ENCODE measurements at places on chromosomes 11 and 22.
A peak's percentile ranks its signal among the peaks of the same experiment; 100 is the strongest.

DNA sequence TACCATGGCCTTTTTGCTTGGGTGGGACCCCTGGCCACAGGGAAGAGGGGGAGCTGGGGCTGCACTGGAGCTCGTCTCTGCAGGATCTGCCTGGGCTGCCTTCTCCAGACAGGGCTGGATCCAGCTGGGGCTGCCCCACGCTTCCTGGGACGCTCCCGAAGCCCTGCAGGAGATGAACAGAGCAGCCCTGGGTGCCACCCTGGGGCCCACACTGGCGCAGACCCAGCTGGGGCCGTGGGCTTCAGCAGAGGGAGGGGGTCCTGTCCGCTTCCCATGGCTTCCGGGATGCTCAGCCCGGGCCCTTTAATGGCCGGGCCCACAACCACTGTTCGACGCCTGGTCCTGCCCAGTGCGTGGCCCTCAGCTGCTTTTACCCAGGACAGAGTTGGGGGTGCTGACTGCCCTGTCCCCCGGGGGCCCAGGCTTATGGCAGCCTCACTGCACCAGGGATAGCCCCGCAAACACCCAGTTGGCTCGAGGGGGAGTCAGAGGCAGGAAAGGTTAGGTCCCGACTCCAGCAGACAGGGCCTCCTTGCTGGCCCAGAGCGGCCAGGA is 12.0 kb downstream of the TSPO start:
- DNase-seq: no peak

GRCh38 chr11:134731213-134731961 is 319.3 kb upstream of the B3GAT1 start:
- no peak for DNase-seq

GRCh38 chr11:30447058-30447640 is 124.2 kb downstream of the ARL14EP start:
- DNase-seq: no peak

- DNase-seq: no peak
These were observed 3.1 kb downstream of the APOBEC3G start for GRCh38 chr22:39080052-39080762.

DNA sequence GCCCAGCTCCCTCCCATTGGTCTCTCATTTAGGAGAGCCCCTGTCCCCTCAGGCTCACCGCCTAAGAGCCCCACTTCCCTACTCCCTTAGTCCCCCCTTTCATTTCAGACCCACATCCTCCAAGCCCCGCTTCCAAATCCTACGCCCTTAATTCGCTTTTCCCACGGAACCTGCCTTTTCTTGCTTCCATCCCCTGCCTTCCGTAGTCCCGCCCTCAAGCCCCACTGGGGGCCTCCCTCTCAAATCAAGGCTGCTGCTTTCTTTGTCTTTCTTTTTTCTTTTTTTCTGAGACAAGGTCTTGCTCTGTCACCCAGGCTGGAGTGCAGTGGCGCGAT is 396 bp downstream of the CCDC157 start:
- no peak for DNase-seq

DNA sequence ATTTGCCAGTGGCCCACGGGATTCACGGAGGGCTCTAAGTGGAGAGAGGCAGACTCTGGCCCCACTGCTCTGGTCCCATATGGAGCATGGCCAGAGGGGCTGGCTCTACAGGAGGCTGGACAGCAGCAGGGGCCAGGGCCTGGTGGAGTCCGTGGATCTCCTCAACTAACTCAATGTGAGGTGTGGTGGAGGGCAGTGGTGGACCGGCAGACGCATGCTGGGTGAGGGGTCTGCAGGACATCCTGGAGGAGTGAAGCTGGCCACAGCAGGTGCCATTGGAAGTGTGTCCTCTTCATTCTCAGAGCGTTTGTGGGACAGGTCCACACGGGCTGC is 15.6 kb downstream of the IGF2 start:
- DNase-seq: no peak

DNA sequence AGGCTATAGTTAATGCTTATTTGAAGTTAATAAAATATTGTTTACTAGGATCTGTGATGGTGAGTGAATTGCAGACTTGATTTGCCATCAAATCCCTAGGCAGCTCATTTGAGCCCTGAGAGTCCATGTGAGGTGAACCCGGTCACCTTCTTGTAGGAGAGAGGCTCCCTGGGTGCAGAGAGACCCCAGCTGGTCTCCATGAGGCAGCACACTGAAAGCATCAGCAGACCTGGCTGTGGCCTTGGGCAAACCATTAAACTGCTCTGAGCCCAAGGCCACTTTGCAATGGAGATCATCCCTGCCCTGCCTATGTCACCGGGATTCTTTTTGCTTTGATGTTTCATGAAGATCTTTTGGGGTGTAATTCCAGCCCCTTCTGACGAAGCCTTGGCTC is 125.2 kb downstream of the MICAL2 start:
- DNase-seq: peak; percentile 60

DNA sequence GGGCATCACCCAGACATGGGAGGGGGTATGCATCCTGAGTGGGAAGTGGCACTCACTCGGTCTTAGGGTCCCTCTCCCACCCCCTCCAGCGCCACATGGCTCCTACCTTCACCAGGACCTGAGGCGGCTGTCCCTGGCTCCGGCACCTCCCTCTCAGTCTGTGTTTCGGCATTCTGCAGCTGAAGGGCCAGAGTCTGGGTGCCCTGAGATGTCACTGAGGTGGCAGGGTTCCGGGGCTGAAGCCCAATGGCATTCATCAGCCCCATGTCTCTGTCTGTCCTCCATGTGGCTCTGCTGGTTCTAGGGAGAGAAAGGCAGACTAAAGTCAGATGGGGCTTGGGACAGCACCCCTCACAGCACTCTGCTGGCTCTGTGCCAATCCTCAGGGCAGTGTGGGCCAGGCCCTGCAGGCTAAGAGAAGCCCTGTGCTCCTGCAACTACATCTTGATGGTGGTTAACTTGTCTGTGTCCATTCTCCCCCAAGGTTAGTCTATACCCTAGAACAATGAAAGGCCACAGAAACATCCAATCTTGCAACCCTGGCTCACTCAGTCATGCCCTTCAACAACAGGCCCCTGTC is 16.9 kb upstream of the CHRM4 start:
- no peak for DNase-seq

- DNase-seq: no peak
These were observed 24.6 kb upstream of the TESMIN start for GRCh38 chr11:68775951-68776388.

- peak; percentile 44 for DNase-seq
These were observed 32.4 kb upstream of the PRR5 start for GRCh38 chr22:44669561-44669976.

GRCh38 chr11:102488208-102488607 is 35.6 kb upstream of the TMEM123 start:
- DNase-seq: no peak

GRCh38 chr11:60854140-60854846 is 1.5 kb downstream of the PTGDR2 start:
- peak; percentile 66 for DNase-seq

- DNase-seq: peak; percentile 33
These were observed 4.5 kb downstream of the NEAT1 start for GRCh38 chr11:65426839-65427690.

GRCh38 chr22:40076702-40077645 is 82.2 kb downstream of the FAM83F start:
- peak; percentile 8 for DNase-seq

- DNase-seq: no peak
These were observed 19.4 kb downstream of the TRMU start for GRCh38 chr22:46354993-46355305.

- DNase-seq: no peak
These were observed 9.3 kb downstream of the OOSP4A start for GRCh38 chr11:59973097-59973496.

DNA sequence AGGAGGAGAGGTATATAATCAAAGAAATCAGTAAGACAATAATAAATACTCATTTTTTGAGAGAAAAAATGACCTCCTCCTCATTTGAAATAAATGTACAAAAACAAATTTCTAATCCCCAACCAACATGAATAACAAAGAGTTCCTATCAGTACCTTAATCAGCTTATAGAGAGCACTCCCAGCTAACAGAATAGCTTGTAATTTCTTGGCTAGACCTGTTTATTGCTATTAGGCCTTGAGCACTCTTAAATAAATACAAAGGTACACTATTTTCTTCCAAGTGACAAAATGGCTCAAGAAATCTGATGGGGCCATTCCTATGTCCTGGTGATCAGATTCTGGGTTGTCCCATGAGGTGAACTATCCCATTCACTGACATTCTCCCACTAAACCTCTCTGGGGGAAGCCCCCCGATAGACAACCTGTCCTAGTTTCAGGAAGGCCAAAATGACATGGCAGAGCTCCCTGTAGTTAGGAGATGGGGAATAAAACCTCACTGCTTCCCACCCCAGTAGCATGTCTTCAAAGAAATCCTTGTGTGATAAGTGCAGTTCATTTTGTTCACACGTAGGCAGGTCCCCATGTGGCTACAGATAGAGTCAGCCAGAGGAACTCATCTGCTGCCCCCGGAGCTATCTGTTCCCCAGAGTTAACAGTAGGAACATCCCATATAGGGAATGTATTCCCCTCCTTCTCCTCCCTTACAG is 385.7 kb downstream of the SOX6 start:
- no peak for DNase-seq

DNA sequence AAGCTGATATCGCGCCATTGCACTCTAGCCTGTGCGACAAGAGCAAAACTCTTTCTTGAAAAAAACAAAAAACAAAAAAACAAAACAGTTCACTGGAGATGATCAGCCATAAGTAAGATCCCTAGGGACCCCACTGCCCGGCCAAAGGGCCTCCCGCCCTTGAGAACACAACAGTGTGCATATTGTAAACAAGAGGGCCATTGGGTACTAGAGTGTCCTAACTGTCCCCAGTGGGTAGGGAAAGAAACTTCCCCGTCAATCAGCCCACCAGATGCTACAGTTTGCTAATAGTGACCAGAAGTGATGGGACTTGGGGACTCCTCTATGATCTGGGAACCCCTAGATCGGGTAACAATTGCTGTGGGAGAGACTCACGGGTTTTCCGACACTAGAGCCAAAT is 3.7 kb upstream of the ACY3 start:
- no peak for DNase-seq

DNA sequence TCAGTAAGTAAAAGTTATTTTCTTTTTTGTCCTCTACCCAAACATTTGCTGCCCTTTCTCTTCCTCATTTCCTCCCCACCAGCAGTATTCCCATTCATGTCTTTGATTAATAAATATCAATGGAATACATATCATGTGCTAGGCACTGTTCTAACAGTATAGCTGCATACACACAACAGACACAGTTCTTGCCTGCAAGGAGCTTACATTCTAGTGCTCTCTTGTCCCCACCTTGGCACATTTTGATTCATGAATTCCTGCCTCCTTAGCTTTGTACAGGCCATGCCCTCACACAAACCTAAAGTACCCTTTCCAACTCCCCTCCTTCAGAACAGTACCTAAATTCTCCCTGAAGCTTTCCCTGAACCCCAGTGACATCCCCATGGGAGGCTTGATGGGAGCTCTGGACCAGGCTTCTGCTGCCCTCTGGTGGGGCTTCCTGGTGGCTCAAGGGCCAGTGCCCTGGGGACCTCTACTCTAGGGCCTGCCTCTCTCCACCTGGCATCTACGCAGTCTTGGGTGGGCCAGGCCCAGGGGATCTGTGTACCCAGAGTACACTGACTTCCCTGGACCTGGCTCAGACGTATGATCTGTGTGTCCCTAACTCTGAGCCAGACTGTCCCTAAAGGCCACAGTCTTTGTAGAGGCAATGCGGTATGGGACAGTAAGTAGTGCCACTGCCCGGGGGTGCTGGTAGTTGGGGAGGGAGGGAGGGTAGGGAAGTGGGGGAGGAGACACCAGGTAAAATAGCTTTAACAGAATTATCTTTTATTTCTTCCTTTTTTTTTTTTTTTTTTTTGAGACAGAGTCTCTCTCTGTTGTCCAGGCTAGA is 14.1 kb downstream of the RPS13 start:
- DNase-seq: peak; percentile 66

DNA sequence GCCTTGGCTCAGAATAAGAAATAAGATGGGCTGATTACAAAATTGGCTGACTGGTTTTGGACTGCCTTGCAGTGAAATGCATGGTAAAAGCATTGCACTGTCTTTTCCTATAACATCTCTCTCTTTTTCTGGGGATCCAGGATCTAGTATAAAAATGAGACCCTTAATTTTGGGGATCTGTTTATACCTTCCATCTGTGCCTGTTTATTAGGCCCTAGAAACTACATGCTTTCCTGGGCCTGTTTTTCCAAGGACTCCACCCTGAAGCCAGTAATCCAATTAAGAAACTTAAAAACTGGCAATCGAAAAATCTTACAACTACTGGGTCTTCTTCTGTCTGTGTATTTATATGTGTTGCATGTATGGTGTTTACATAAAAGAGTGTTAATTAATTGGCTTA is 14.5 kb downstream of the HORMAD2 start:
- DNase-seq: no peak

DNA sequence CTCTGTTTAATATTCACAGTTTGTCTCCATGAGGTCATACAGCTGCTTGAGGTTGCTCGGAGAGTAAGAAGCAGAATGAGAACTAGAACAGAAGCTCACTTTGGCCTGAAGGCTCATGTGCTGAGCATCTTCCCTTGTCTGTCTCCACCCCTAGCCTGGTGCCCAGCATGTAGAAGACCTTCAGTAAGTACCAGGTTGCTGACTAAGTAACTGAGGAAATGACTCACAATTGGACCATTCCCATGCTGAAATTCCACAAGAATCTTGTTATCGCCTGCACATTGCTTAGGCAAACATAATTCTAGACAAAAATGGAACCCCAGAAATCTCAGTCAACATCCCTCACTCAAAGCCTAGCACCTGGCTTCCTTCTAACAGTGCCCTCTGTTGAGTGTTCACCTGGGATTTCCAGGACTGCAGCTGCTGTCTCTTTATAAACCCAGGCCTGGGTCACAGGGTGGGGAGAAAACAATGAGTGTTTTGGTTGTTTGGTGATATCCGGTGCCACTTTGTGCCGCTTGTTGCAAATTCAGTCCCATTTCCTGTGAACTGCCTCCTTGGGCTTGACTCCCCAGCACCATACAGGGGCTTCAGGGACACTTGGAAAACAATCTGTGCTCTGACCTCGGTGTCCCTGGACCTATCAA is 406.8 kb downstream of the ETS1 start:
- DNase-seq: no peak

- DNase-seq: no peak
These were observed 93.9 kb upstream of the API5 start for GRCh38 chr11:43217849-43218248.

- DNase-seq: peak; percentile 45
These were observed 23.4 kb downstream of the OVOL1 start for GRCh38 chr11:65810046-65810868.

- DNase-seq: no peak
These were observed 5.6 kb downstream of the SCN2B start for GRCh38 chr11:118170882-118171268.

DNA sequence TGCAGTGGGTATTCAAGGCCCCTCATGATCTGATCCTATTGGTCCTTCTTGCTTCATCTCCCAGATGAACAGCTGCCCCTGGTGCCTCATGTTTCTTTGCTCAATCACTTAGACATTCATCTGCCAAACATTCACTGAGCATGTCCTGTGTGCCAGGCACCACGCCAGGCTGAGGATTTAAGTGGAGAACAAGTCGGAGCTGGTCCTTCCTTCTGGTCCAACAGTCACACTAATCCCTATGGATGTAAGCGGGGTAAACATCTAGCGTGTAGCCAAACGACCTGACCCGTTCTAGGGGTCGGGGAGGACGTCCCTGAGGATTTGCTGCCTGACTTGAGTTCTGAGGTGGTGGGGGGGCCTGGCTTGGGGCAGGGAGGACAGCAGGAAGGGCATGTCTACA is 21.9 kb downstream of the ZMAT5 start:
- DNase-seq: no peak
